Stimulated activated CD4-positive, alpha-beta T cell treated with anti-CD3 and anti-CD28 coated beads, TNF-alpha, amount 100 ng/mL, for 1 hour (primary cell): ENCODE measurements at places on chromosomes 3 and 15.

- no peak for DNase-seq
Measured at GRCh38 chr3:61704807-61705206, 143.4 kb downstream of the PTPRG start.

GRCh38 chr3:150911771-150912170, 6.5 kb upstream of the MINDY4B start:
- no peak for DNase-seq

GRCh38 chr15:96360581-96361308, 30.2 kb downstream of the NR2F2 start:
- no peak for DNase-seq

- DNase-seq, result no peak
Measured at GRCh38 chr3:72100080-72100511, 315.1 kb upstream of the PROK2 start.

GRCh38 chr15:76565366-76565765, 228.8 kb downstream of the ISL2 start:
- DNase-seq, result no peak
